ENCODE measurements at places on chromosomes 1 and 21. TPM values are rescaled to one million over a fixed set of nuclear protein-coding genes. Genes with fewer than 3 reads are reported as not detected.
A peak's percentile ranks its signal among the peaks of the same experiment; 100 is the strongest.

- H3K27me3 ChIP-seq: no peaks in the 10 kb centered on the region
- no peak overlapping the region for H3K27ac ChIP-seq
- H3K4me1 ChIP-seq: peaks cover 47% of the 10 kb centered on the region
Observed at GRCh38 chr21:34078915-34079314, 5.5 kb downstream of the MRPS6 start.

- DNase-seq: no peak
- H3K4me3 ChIP-seq: no peak overlapping the region
- peaks cover 89% of the 10 kb centered on the region for H3K36me3 ChIP-seq
- no peak overlapping the region for H3K27ac ChIP-seq
- H3K27me3 ChIP-seq: no peaks in the 10 kb centered on the region
- no peaks in the 10 kb centered on the region for H3K4me1 ChIP-seq
Observed at GRCh38 chr1:3634059-3634800, 9.4 kb downstream of the TPRG1L start.

DNA sequence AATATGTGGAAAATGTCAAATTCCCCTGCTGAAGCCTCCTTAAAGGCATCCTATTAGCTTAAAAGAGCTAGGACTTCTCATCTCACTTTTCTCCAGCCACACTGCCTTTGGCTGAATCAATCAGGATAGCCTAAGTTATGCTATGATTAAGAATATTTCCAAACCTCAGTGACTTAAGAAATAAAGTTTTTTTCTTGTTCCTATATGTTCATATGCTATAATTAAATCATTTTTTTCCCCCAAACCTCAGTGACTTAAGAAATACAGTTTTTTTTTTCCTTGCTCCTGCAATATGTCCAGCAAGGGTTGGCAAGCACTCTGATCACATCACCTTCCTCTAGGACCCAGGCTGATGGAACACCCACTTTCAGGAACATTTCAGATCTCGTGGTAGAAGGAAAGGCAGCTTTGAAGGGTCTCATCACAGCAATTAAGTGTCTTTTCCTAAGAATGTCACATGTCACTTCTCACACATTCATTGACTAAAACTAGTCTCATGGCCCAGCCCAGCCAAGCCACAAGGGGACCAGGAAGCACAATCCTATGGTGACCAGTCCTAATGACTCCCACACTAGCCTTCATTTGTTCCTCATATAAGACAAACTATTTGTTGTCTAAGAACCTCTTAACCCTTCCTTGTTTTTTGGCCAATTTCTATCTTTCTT, 6.3 kb upstream of the JUN start:
- H3K4me1 ChIP-seq: 0 out of 2 replicates have a peak, but pooled peaks cover 5% of the 10 kb centered on the region
- H3K36me3 ChIP-seq: no peaks in the 10 kb centered on the region
- no peak overlapping the region for H3K27ac ChIP-seq
- H3K27me3 ChIP-seq: no peaks in the 10 kb centered on the region
- no peak for DNase-seq

- DNase-seq: peak; percentile 45
- no peaks in the 10 kb centered on the region for H3K4me1 ChIP-seq
- no peak overlapping the region for H3K27ac ChIP-seq
- no peak overlapping the region for H3K4me3 ChIP-seq
- peaks cover 31% of the 10 kb centered on the region for H3K27me3 ChIP-seq
Observed at GRCh38 chr1:152533327-152533938, 19.2 kb downstream of the CRCT1 start.

- H3K4me3 ChIP-seq: peak overlapping the region; percentile 76
- no peak for DNase-seq
- no peak overlapping the region for H3K27ac ChIP-seq
- no peaks in the 10 kb centered on the region for H3K36me3 ChIP-seq
Observed at GRCh38 chr1:33180226-33180910, 1.5 kb downstream of the TRIM62 start.

DNA sequence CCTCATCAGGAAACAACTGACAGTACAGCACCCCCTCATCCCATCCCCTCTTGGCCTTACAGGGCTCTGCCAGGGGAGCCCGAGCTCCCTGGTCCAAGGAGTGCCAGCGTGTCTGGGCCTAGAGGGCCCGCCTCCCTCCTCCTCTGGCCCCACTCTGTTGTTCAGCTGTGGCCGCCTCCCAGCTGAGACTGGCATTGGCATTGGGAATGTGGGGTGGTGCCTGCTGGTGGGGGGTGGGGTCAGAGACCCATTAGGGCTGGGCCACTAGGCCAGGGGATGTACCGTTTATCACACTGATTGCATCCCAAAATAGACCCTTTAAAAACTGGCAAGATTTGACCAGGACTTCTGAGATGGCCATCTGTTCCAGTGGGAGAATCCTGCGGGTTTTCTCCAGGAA, 1.4 kb downstream of the LDLRAP1 start:
- H3K36me3 ChIP-seq: no peaks in the 10 kb centered on the region
- peaks cover 23% of the 10 kb centered on the region for H3K4me1 ChIP-seq
- peak overlapping the region; percentile 76 for H3K4me3 ChIP-seq
- DNase-seq: peak; percentile 60

The GALE gene
- 76.0 TPM for polyA plus RNA-seq

- peaks cover 10% of the 10 kb centered on the region for H3K4me1 ChIP-seq
- H3K27ac ChIP-seq: no peak overlapping the region
- DNase-seq: no peak
- no peaks in the 10 kb centered on the region for H3K36me3 ChIP-seq
Observed at GRCh38 chr21:38777531-38777930, 28.2 kb upstream of the ETS2 start.

GRCh38 chr1:26075421-26076144, 8.2 kb upstream of the TRIM63 start:
- H3K27ac ChIP-seq: no peak overlapping the region
- no peaks in the 10 kb centered on the region for H3K36me3 ChIP-seq
- no peak overlapping the region for H3K4me3 ChIP-seq
- H3K27me3 ChIP-seq: peaks cover 31% of the 10 kb centered on the region

GRCh38 chr1:40662864-40663263, 2.6 kb downstream of the RIMS3 start:
- H3K27ac ChIP-seq: no peak overlapping the region
- no peaks in the 10 kb centered on the region for H3K36me3 ChIP-seq
- peaks cover 15% of the 10 kb centered on the region for H3K4me1 ChIP-seq
- no peak for DNase-seq
- H3K27me3 ChIP-seq: no peaks in the 10 kb centered on the region

The RNASEL gene
- polyA plus RNA-seq: not detected

The ZBTB37 gene
- polyA plus RNA-seq: 0.89 TPM

DNA sequence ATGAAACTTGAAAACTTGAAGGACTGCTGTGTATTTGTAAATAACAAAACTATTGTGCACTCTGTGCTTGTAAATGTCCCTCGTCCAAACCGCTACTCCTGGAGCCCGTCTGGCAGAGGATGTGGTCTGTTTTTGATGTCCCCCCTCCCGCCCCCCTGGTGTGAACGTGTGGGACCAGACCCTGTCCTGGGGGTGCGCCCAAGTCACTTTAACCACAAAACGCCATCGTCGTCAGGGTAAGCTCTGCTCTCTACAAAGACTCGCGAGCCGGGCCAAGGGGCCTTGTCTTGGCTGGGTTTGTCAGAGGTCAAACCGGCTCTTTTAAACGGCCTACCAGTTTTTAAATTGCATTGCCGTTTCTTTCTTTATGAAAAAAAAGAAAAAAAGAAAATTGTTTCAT, 87.4 kb upstream of the TMEM51 start:
- H3K4me1 ChIP-seq: no peaks in the 10 kb centered on the region
- H3K27me3 ChIP-seq: no peaks in the 10 kb centered on the region
- no peak for DNase-seq
- no peak overlapping the region for H3K4me3 ChIP-seq
- H3K27ac ChIP-seq: no peak overlapping the region

The MOB3C gene
- 10.6 TPM for polyA plus RNA-seq

The ADORA3 gene
- not detected for polyA plus RNA-seq

DNA sequence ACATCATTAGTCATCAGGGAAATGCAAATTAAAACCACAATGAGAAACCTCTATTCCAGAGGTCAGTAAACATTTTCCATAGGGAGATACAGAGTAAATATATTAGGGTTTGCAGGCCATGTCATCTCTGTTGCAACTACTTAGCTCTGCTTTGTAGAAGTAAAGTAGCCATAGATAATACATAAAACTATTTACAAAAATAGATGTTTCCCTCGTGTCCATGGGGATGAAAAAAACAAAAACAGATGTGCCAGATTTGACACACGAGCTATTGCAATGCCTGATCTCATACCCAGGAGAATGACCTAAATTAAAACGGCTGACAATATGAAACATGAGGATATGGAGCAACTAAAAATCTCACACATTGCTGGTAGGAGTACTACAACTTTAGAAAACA, 17.3 kb downstream of the LTN1 start:
- no peaks in the 10 kb centered on the region for H3K27me3 ChIP-seq
- H3K4me1 ChIP-seq: no peaks in the 10 kb centered on the region
- no peak overlapping the region for H3K4me3 ChIP-seq
- peak overlapping the region; percentile 23 for H3K27ac ChIP-seq
- no peak for DNase-seq
- H3K36me3 ChIP-seq: peaks cover 57% of the 10 kb centered on the region

- no peaks in the 10 kb centered on the region for H3K27me3 ChIP-seq
- H3K4me1 ChIP-seq: peaks cover 15% of the 10 kb centered on the region
- peak overlapping the region; percentile 58 for H3K4me3 ChIP-seq
- DNase-seq: peak; percentile 83
- H3K36me3 ChIP-seq: no peaks in the 10 kb centered on the region
Observed at GRCh38 chr1:162822391-162823200, 32.1 kb downstream of the HSD17B7 start.

DNA sequence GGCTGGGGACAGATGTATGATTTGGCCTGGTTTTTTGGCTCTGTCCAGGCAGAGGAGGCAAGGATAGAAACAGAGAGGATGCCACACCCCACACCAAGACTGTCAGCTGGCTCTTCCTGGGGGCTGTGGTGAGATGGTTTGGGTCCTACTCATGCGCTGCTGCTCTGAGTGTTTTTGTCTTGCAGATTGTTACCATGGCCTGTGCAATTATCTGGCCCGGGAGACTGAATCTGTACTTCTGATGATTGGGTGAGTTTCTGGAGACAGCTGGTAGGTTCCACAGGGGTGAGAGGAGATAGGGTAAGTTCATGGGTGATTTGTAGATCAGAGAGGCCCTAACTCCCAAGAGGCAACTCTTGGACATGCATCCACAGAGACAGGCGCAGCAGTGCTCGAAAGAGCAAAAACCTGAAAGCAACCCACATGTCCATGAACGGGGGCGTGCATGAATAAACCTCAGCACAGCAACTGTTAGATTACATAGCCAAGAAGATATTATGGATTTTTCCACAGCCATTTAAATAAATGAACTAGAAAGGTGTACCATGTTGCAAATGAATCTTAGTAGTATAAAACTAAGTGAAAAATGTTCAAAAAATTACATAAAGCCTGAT, 17.8 kb downstream of the AADACL4 start:
- H3K4me1 ChIP-seq: no peaks in the 10 kb centered on the region
- H3K4me3 ChIP-seq: no peak overlapping the region
- no peak for DNase-seq
- H3K27me3 ChIP-seq: no peaks in the 10 kb centered on the region
- no peaks in the 10 kb centered on the region for H3K36me3 ChIP-seq
- H3K27ac ChIP-seq: no peak overlapping the region

DNA sequence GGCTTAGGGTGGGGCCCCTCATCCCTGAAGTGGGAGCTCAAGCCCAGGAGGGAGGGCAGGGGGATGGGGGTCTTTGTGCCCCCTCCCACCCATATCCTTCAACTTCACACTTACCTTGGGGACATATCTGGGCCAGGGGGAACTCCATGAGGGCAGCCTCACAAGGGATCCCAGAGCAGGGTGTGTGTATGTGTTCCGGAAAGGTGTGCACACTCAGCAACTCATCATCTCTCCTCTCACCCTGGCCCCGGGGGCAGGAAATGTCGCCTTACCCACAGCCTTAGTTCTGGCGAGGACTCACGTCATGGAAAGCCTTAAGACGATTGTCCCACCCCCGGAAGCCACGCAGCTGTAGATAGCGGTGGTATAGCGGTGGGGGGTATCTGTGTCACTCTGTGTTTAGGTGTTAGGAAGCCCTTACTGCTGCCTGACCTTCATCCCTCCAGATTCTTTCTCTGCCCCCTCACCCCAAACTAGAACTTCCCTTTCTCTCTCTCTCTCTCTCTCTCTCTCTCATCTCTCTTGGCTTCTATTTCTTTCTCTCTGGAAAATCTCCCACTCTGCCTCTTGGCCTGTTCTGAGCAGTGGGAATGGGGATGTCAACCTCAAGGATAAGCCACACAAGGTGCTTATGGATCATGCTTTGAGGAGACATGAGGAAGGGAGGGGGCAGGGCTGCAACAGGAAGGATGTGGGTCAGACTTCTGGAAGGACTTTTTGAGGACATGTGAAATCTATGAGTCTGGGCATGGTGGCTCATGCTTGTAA, at the start of gene SH2D2A:
TSS of gene SH2D2A (minus strand) at position 288 of the 768 bp plus-strand sequence. CDS start at position 148, 140 bp downstream.
- no peaks in the 10 kb centered on the region for H3K27me3 ChIP-seq
- H3K4me3 ChIP-seq: no peak within 1 kb of the TSS
- H3K4me1 ChIP-seq: peaks cover 26% of the 10 kb centered on the region
- H3K27ac ChIP-seq: no peak within 1 kb of the TSS
- no peaks in the 10 kb centered on the region for H3K36me3 ChIP-seq

The FAM3B gene
- polyA plus RNA-seq: not detected

GRCh38 chr1:167401260-167401873, 117.0 kb downstream of the CD247 start:
- no peaks in the 10 kb centered on the region for H3K4me1 ChIP-seq
- no peak overlapping the region for H3K4me3 ChIP-seq
- peaks cover 40% of the 10 kb centered on the region for H3K36me3 ChIP-seq
- H3K27me3 ChIP-seq: no peaks in the 10 kb centered on the region
- no peak overlapping the region for H3K27ac ChIP-seq

DNA sequence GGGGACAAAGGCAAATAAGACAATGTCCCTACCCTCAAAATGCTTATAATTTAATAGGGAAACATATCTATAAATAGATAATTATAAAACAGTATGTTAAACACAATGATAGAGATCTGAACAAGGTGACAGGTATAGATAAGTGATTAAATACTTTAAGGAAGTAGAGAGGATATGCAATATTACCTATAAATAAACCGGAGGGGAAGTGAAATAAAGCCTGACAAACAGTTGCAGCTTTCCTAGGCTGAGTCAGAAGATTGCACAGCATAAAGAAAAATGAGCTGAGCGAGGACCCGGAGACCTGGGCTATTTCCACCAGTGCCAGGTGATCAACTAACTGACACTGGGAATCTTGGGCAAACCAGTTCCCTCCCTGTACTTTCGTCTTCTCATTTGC, 11.5 kb upstream of the PSRC1 start:
- no peaks in the 10 kb centered on the region for H3K36me3 ChIP-seq
- DNase-seq: no peak
- no peak overlapping the region for H3K4me3 ChIP-seq
- no peaks in the 10 kb centered on the region for H3K27me3 ChIP-seq
- H3K27ac ChIP-seq: no peak overlapping the region

GRCh38 chr1:35049116-35049515, 17.4 kb upstream of the ZMYM6 start:
- no peak overlapping the region for H3K4me3 ChIP-seq
- H3K36me3 ChIP-seq: no peaks in the 10 kb centered on the region
- no peaks in the 10 kb centered on the region for H3K4me1 ChIP-seq

GRCh38 chr1:216186816-216187215, 236.4 kb downstream of the USH2A start:
- H3K4me1 ChIP-seq: peaks cover 18% of the 10 kb centered on the region
- no peaks in the 10 kb centered on the region for H3K36me3 ChIP-seq
- H3K4me3 ChIP-seq: no peak overlapping the region
- H3K27me3 ChIP-seq: no peaks in the 10 kb centered on the region
- no peak overlapping the region for H3K27ac ChIP-seq

Measured in SK-N-SH (cell line).